GM20000 (cell line): ENCODE measurements at places on chromosomes 11 and 22.

GRCh38 chr11:102733232-102733875 is 8.6 kb upstream of the MMP8 start:
- peak; percentile 58 for DNase-seq

- no peak for DNase-seq
These were observed 8.7 kb upstream of the MPEG1 start for GRCh38 chr11:59221441-59221840.

DNA sequence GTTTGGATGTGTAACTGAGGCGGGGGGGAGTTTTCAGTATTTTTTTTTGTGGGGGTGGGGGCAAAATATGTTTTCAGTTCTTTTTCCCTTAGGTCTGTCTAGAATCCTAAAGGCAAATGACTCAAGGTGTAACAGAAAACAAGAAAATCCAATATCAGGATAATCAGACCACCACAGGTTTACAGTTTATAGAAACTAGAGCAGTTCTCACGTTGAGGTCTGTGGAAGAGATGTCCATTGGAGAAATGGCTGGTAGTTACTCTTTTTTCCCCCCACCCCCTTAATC is 2.3 kb downstream of the MALAT1 start:
- DNase-seq: no peak

- peak; percentile 30 for DNase-seq
These were observed 914 bp downstream of the INPPL1 start for GRCh38 chr11:72225411-72225951.
